ENCODE measurements at places on chromosomes 2 and 18.

DNA sequence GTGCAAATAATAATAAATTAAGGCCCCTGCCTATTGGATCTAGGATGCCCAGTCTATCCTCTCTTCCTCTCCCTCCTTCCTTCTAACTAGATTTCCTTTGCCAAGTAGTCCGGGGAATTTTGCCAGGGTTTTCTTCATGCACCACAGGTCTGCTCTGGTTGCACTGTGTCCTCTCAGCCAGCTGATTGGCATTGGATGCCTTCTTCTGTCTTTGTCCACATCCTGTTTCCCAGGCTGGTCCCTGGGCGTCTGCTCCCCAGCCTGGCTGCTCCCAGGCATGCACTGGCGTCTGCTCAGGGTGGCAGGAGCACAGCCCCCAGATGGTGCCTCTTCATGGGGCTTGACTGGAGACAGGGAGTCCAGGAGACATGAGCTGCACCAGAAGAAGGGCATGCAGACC is 66.4 kb downstream of the GALR1 start:
- no peak for DNase-seq

- no peak for DNase-seq
Observed at GRCh38 chr18:41850781-41851180, 104.3 kb upstream of the PIK3C3 start.

GRCh38 chr2:191789796-191790195 is 57.1 kb downstream of the CAVIN2 start:
- DNase-seq = no peak

DNA sequence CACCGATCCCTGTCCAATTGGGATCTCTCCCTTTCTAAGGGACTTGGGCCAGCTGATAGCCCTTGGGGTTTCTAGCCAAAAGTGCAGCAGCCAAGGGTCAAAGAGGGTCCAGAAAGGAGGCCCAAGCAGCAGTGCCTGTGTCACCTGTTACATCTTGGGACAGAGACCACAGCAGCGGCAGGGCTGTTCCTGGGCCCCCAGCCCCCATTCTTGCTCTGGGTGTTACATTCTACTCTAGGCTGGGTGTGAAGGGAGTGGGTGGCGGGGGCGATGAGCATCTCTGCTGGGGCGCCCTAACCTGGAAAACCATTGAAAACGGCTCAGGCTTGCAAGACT is 1.2 kb downstream of the PAX3 start:
- no peak for DNase-seq

- DNase-seq = no peak
Observed at GRCh38 chr18:44795241-44795640, 114.6 kb downstream of the SETBP1 start.

- no peak for DNase-seq
Observed at GRCh38 chr2:234686088-234686890, 189.4 kb upstream of the ARL4C start.

DNA sequence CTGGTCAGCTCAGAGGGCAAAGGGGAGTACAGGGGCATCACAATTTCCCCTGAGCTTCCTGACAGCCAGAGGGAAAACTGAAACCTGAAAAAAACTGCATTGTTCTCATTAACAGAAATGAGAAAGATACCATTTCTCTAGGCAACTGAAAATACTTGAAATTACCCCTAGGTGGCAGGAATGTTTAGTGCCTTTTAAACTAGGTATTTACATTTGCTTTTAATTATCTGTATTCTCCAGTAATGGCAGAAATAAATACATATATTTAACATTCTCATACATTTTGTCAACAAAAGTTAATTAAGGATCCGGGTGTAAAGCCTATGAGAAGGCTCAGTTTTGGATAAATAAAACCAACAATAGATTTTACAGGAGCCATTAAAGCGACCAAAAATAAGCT is 34.5 kb downstream of the RPL31 start:
- DNase-seq = no peak

GRCh38 chr2:144115739-144116291 is 404.1 kb downstream of the ZEB2 start:
- no peak for DNase-seq

GRCh38 chr2:186307871-186308270 is 178.2 kb upstream of the ZC3H15 start:
- no peak for DNase-seq

DNA sequence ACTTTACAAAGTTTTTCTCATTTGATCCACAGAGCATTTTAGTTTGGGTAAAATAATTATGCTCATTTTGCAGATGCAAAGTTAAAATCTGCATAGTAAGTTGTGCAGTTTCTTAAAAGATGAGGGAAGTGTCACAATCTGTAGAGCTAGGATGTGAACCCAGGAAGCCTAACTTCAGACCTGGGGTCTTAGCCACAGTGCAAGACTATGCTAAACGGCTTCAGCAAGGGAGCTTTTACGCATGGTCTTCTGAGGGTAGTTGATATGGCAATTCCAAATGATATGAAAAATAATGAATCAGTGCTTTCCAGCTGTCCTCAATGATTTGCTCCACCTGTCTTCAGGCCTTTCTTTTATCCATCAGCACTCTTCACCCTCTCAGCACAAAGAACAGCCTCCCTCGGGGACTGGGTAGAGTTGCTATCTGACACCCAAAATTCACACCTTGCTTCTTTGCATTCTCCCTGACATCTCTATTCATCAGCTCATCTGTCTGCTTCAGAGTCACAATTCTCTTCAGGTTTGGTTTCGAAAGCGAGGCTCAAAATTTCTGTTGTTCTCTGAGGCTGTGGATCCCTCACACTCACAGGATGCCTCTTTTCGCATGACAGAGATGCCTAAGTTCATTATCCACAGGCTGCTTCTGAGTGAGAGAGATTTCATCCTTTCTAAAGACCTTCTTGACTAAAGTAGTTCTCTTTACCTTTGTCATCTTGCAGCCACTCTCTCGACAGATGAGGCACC is 302.5 kb downstream of the NRXN1 start:
- DNase-seq = no peak

DNA sequence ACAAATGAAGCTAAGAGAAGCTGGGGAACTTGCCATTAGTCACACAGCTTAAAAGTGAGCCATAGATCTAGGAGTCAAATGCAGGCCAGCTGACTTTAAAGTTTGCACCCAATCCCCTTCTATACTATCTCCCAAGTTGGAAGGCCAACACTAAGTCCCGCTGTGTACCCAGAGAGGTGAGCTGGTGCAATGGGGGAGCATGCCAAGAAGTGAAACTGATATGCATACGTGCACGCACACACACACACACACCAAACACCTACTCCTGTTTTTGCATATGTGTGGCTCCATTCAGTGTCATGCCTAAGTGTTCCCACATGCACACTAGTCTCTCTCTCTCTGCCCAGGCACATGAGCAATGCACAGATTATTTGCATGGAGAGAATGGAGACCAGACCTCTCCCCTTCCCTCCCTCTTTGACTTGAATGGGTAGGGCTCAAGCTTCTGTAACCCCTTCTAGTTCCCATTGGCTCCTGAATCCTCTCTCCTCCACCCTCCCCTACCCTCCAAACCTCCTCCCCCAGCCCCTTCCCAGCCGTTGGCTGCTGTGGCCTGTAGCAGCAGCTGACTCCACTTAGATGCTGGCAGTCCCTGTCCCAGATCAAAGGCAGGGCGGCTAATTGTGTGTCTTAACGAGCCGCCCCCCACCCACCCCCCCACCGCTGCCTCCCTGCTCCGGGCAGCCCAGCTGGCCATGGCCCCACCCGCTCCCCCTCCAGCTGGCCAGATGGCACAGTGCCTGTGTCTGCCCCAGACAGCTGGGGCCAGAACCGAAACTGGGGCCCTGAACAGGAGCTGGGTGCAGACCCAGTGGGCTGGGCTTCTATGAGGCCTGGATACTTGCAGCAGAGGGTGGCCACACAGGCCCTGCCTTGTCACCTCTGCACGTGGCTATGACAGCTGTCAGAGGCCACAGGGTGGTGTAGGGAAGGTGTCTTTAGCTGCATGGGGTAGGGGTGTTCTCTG is 5.6 kb downstream of the WNT10A start:
- no peak for DNase-seq

DNA sequence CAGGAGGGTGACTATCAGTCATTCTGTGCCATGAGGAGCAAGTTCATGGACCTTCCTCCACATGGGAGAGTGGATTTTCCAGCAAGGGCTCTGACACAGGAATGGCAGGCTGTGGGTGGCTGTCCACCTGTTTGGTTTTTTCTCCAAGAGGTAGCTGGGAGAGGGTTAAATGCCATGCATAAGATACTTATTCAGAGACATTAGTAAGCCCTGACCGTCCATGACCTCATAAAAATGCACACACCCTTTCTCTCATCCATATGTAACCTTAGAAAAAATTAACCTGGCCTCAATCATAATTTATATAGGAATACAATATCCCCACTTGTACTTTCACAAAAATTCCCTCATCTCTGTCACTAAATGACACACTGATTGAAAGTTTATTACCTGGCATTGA is 51.3 kb downstream of the NPPC start:
- DNase-seq = no peak

GRCh38 chr2:214286011-214286410 is 124.8 kb upstream of the VWC2L start:
- DNase-seq = no peak

- DNase-seq = peak; percentile 79
Observed at GRCh38 chr2:225041207-225041850, 939 bp downstream of the DOCK10 start.

GRCh38 chr2:4690913-4691312 is 987.5 kb downstream of the DCDC2C start:
- DNase-seq = no peak

DNA sequence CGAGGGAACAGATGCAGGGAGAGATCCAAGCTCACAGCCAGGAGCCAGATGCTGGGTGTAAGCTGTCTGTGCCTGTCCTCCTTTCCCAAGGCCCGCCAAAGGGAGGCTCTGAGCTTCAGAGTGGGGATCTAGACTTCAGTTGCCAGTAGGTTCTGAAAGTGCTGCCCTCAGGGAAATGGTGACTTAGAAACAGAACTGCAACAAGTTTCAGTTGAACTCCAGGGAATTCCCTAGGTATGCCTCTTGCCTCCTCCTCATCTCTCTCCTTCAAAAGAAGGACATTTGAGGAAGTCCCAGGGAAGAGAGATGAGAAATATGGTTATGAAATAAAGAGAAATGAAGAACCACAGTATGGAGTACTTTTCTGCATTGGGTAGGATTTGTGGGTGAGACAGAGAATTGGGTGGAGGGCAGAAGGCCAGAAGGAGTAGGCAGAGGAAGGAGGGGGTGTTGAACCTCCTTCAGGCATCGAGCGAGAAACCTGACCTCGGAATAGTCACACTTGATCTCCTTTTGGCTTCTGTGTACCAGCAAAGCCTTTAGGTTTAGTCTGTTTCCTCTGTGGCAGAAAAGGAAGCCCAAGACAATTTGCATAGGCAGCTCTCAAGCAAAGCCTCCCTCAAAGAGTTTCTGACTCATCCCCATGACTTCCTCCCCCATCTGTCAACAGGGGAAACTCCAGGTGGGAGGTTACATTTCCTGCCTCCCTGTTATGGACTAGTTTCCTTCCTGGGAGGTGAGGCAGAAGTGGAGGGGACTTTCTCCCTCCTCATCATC is 45.7 kb downstream of the QPCT start:
- DNase-seq = peak; percentile 81

GRCh38 chr2:137183206-137183898 is 418.0 kb downstream of the THSD7B start:
- DNase-seq = no peak

- DNase-seq = no peak
Observed at GRCh38 chr2:15169326-15170069, 391.6 kb downstream of the NBAS start.

- no peak for DNase-seq
Observed at GRCh38 chr2:172169611-172170010, 66.9 kb upstream of the DLX2 start.

- DNase-seq = no peak
Observed at GRCh38 chr2:195407783-195408182, 249.2 kb upstream of the SLC39A10 start.

DNA sequence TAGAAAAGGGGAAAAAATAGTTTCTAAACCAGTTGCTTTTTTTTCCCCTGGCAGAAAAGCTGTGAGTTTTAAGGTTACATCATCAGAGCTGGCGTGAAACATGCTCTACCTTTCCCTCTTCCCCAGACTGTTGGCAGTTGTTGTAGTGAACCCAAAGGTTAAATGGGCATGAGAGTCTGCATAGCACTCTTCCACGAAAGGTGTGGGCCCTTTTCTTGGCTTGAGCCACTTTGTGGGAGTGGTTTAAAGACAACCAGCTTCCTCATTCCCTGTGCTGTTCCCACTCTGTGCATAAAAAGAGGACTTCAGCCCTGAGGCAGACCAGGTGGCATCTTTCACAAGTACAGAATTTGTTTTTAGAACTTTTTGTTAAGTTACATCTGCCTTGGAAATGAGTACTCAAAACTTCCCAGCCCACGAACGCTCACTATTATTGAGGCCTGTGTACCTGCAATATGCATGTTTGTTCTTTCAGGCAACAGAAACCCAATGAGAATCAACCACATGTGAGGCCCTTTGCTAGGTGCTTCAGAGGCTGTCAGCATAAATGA is 243.8 kb downstream of the BABAM2 start:
- DNase-seq = peak; percentile 10

- DNase-seq = no peak
Observed at GRCh38 chr2:1591978-1592907, 152.1 kb downstream of the PXDN start.

DNA sequence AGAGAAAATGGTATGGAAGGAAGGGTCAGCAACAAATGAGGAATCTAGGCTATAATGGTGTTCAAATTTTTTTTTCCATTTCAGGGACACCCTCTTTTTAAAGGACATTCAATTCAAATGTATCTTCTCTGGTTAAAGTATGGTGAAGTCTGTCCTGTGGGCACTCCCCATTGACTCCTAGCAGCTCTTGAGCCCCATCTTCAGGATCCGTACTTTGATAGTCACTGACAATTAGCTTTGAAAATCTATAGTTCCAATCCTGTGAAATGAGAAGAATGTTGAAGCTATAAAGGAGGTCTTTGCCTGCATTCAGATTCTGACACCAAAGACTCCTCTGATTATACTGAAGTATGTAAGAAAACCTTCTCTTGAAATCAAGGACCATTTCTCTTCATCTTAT is 43.3 kb downstream of the KCNH7 start:
- DNase-seq = no peak

DNA sequence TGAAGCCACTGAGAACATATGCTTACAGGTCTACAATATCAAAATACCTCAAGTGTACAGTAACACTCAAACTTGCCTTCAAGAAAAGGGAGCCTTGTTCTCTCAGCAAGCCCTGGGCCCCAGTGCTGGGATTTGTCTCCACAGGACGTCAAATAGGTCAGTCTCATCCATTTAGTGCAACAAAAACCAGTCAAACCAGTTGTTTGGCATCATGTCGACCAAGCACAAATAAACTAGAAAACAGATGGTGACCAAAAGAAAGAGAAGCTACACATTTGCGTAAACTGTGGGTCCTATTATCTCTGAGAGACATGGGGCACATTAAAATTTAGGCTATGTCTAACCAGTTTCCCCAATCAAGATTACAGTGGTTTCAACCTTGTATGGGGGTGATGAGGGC is 182.6 kb upstream of the PKDCC start:
- DNase-seq = no peak

- DNase-seq = no peak
Observed at GRCh38 chr18:34661464-34662087, 48.5 kb upstream of the DTNA start.

DNA sequence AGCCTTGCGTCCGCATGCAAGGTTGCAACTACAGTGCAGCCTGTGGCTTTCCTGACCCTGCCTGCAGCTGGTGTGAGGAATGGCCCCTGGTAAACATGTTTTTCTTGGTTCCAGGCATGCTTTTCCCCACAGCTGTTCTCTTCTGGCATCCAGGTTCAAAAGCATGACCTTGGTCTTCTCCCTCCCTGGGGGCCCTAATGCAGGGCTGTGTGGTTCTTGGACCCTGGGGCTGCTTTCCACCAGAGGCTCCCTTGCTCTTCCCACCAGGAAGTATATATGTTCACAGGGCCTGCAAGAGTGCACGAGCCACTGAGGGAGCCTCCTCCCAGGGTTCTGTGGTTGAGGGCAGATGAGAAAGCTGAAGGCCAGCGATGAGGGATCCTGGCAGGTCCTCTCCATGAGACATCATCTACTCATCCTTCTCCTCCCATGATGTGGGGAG is 125.9 kb downstream of the BCL2L11 start:
- no peak for DNase-seq

All from activated CD4-positive, alpha-beta memory T cell treated with anti-CD3 and anti-CD28 coated beads for 36 hours (primary cell).